ENCODE measurements at places on chromosomes 7 and 10.
A peak's percentile ranks its signal among the peaks of the same experiment; 100 is the strongest.

GRCh38 chr10:43318976-43319960 is 52.2 kb upstream of the FXYD4 start:
- DNase-seq = no peak

GRCh38 chr7:1260244-1260635 is 27.6 kb downstream of the UNCX start:
- DNase-seq = no peak

DNA sequence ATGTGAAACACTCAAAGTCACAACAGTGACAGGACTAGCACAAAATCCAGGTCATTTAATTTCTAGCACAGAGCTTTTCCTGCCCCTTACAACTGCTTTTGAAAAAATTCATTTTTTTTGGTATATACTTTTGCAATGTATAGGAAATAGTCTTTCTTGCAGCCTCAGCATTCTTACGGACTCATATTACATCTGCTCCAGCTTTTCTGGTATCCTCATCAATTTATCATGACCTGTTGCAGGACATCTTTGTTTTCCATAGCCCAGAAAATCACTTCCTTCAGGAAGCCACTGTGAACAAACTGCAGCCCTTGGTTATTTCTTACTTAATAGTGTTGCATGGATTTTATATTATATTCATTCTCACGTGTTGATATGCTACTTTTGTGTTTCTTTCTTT is 347.9 kb upstream of the MTPN start:
- no peak for DNase-seq

DNA sequence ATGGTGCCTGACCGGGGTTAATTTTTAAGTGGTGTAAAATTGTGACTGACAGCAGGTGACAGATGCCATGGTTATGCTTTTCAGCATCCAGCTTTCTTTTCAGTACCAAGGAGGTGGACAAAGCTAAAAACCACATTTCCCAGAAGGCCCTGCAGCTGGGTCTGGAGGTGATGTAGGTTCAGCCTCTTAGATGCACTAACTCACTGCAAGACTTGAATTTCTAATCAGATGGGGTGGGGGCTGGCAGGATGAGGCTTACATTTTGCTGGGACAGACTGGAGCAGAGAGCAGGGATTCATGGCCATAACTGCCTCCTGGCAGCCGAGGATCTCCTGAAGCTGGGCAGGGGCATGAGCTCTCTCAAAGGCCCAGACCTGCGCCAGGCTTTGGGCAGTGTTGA is 52.4 kb downstream of the PDIA4 start:
- DNase-seq = no peak

- DNase-seq = peak; percentile 42
These were observed 78.5 kb downstream of the LHPP start for GRCh38 chr10:124539935-124540641.

DNA sequence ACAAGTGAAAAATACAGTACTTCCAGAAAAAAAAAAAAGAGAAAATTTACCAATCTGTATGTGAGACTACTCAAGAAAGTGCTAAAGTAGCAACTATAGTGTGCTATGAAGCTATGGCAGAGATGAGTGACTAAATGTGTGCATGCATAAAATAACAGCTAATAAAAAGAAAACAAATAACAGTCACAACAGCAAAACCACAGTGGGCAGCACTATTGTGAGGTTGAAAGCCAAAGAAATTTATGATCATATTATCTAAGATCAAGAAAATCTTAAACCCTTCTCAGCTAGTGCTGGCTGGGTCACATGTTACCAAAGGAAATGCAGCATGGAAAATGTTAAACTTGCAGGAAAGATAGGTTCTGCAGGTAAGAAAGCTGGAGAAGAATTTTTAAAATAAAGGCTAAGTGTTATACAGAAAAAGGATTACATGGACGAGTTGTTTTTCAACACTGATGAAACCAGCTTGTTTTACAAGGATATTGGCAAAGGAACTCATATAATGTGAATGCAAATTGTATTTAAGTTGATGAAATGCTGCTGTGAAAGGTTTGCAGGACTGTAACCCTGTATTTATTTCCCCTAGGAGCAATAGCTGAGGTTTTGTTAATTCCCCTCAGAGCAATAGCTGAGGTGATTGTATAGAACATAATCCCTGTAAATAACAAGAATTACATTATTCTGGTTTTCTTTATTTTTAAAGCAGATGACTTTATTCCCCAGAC is 15.6 kb upstream of the OR2A5 start:
- no peak for DNase-seq

DNA sequence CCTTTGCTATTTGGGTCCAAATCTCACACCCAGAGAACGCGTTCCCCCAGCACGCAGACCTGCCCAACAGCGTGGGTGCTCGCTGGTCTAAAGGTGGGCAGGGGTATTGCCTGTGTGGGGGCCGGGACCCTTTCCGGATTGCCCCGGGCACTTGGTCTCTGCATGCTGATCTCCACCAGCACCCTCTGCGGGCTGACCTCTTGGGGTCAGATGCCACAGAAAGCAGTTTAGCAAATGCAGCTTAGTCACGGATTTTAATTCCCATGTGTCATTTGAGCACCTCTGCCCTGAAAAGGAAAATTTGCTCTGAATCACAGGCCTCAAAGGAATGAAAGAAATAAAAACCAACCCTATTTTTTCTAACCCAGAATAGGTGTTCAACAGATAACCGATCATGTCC is 46.7 kb downstream of the PKD1L1 start:
- no peak for DNase-seq

GRCh38 chr10:30587522-30588031 is 42.0 kb downstream of the LYZL2 start:
- no peak for DNase-seq

GRCh38 chr7:467393-467828 is 52.2 kb downstream of the PDGFA start:
- DNase-seq = no peak

GRCh38 chr10:91579329-91579985 is 53.4 kb downstream of the PPP1R3C start:
- no peak for DNase-seq

DNA sequence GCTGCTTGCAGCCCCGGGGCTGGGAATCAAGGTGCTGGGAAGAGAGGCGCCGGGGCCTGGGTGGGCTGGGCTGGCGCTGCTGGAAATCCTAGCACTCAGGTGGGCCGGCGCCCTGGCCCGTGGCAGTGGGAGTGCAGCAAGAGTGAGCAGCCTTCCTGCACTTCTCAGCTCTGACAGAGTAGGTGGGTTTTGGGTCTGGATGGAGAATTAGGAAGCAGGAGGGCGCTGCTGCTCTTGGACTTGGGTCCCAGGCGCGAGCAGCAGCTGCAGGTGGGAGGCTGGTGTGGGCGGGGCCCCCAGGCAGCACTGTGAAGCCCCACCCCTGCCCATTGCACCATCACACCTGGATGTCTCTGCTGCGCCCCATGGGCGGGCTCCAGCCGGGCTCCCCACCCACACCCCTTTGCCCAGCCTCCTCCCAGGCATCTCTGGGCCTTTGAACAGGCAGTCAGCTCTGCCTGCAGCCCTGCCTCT is 6.0 kb downstream of the BRI3 start:
- DNase-seq = no peak

- no peak for DNase-seq
These were observed 127.2 kb upstream of the CDK6 start for GRCh38 chr7:92963566-92963965.

- no peak for DNase-seq
These were observed 6.6 kb upstream of the PDLIM1 start for GRCh38 chr10:95297402-95297801.

DNA sequence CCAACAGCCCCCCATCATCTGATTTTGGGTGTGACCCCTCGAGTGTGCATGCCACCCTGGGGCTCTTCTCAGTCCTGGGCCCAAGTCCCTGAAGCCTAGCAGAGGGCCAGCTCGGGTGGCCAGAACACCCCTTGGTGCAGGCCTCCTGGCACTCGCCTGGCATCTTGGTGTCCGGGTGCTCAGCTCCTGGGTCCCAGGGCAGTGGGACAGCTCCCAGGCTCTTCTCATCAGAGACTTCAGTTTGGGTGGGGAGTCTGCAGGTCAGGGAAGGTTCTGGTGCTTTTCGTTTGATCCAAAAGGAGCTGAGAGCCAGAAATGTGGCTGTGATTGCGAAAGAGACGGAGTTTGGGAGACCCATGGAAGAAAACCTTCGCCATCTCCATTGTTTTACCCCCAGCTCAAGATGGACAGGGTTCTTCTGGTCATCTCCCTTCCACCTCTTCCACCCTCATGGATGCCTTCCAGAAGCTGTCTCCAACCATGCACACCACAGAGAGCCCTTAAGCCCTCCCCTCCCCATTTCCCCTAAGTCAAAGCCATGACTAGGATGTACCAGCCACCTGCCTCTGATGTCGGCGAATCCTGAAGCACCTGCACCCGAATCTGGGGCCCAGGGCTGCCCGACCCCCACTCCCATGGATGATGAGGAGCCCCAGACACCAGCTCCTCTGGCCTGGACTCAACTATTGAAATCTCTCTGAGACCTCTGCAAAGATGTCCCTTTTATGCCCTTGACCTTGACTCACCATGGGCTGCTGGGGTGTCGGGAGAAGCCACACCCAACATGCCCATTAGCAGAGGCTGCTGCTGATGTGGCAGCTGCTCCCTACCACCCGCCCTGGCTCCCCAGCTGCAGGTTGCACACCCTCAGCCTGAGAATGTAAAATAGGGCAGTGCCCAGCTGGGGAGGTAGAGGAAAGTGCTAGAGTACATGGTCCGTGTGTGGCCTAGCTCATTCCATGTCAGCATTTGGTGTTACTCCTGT is 55.3 kb downstream of the ADCYAP1R1 start:
- no peak for DNase-seq

DNA sequence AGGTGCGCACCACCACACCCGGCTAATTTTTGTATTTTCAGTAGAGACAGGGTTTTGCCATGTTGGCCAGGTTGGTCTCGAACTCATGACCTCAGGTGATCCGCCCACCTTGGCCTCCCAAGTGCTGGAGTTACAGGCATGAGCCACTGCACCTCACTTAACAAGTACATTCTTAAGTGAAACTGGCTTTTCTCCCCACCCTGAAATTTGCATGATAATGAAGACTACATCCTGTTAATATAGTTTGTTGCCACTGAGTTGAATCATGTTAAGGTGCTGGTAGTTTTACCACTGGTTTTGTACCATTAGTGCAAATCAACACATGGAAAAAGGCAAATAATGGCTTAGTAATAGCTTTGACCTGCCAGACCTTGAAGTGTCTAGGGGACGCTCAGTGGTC is 62.2 kb downstream of the MPLKIP start:
- DNase-seq = no peak

GRCh38 chr10:24456322-24456721 is 247.4 kb downstream of the KIAA1217 start:
- no peak for DNase-seq

DNA sequence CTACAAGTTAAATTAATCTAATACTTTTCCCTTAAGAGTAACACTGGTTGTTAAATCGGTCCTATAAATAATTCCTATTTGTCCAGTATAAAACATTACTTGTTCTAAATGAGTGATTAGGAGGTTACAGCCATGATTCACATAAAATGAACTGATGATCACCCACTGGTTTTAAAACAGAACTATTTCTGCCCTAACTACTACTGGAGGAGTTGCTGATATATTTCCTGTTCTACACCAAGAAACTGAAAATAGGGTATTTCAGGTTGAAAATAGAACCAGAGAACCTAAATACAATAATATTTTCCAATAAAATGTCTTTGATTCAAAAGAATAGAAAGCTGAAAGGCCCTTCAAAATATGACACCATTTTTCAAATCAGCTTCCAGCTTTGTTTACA is 30.9 kb downstream of the DNAJC1 start:
- DNase-seq = no peak

- DNase-seq = no peak
These were observed 17.5 kb upstream of the SERPINE1 start for GRCh38 chr7:101109368-101109767.

- no peak for DNase-seq
These were observed 37.1 kb downstream of the WIPI2 start for GRCh38 chr7:5226921-5227785.

GRCh38 chr7:121178869-121179497 is 149.8 kb upstream of the WNT16 start:
- DNase-seq = no peak

- no peak for DNase-seq
These were observed 75.9 kb downstream of the PPP1R3C start for GRCh38 chr10:91556691-91557566.

- no peak for DNase-seq
These were observed 188.1 kb upstream of the PDE1C start for GRCh38 chr7:32258265-32258664.

DNA sequence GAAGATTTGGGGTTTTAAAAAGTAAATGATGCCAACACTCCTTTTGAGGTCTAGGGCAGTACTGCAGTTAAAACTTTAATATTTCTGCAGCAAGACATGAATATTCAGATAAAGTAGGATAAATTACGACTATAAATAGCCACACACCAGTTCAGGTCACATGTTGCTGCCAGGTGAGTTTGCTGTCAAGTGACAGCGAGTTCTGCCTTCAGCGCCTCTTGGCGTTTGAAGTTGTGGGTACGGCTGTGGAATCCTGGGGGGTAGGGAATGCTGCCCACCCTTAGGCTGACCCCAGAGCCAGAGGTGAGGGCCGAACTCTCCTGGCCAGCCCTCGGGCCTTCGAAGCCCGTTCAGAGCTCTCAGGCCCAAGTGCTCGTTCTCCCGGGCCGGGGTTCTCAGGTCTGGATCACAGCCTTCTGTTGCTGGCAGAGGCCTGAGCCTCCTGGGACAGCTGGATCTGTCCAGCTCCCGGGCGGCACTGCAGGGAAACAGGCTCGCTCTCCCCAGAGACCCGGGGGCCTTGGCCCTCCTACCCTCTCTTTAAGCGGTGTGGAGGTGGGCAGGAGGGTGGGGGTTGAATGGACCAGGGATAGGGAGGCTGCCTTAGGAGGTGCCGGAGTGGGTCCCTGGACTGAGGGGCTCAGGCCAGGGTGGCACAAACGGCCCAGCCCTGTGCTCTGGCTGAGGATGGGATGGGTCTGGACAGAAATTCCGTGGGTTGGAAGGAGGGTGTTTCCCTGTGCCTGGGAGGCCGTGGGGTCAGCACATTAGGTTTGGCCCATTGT is 5.4 kb downstream of the BRI3 start:
- no peak for DNase-seq

DNA sequence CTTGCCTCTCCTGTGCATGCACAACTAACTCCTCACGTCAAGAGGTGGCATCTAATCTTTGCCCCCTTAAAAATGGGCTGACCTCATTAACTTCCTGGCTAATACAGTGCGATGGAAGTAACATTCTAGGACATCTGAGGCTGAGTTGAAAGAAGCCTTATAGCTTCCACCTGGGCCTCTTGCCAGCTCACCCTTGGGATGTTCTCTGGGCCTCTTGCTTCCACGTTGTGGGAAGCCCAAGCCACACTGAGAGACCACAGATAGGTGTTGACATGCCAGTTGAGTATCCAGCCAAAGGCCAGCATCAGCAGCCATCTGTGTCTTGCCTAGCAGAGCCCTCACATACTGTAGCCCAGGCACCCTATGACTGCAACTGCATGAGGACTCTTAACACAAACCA is 60.8 kb upstream of the GDF10 start:
- no peak for DNase-seq

Measured in stimulated activated CD8-positive, alpha-beta memory T cell treated with anti-CD3 and anti-CD28 coated beads, Interleukin-7, amount 100 ng/mL, for 48 hours (primary cell).